Stimulated activated CD8-positive, alpha-beta memory T cell treated with anti-CD3 and anti-CD28 coated beads, Interleukin-15, amount 100 ng/mL, for 4 hours (primary cell): ENCODE measurements at places on chromosomes 7 and 10.

GRCh38 chr7:2487586-2488271 lies 11.5 kb upstream of the GRIFIN start:
- no peak for DNase-seq

GRCh38 chr10:103706762-103707161 lies 148.6 kb downstream of the SH3PXD2A start:
- DNase-seq = no peak

- DNase-seq = no peak
Measured at GRCh38 chr10:6274040-6274439, 71.3 kb downstream of the PFKFB3 start.

DNA sequence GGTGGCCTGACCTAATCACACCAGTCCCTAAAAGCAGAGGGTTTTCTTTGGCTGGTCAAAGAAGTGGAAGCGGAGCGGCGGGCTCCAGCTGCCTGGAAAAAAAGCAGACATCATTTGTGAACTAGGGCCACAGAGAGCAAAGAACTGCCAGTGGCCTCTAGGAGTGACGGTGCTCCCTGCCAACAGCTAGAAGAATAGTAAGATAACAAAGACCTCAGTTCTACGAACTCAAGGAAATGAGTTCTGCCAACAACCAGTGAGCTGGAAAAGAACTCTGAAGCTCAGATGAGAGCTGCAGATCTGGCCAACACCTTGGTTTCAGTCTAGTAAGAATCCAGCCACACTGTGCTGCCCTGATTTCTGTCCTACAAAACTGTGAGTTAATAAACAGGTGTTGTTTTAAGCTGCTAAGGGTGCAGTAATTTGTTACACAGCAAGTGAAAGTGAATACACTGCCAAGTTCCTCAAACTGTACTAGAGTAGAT lies 178.0 kb downstream of the SRPK2 start:
- no peak for DNase-seq
